Inflammatory macrophage (primary cell): ENCODE measurements at places on chromosomes 1 and 21.

DNA sequence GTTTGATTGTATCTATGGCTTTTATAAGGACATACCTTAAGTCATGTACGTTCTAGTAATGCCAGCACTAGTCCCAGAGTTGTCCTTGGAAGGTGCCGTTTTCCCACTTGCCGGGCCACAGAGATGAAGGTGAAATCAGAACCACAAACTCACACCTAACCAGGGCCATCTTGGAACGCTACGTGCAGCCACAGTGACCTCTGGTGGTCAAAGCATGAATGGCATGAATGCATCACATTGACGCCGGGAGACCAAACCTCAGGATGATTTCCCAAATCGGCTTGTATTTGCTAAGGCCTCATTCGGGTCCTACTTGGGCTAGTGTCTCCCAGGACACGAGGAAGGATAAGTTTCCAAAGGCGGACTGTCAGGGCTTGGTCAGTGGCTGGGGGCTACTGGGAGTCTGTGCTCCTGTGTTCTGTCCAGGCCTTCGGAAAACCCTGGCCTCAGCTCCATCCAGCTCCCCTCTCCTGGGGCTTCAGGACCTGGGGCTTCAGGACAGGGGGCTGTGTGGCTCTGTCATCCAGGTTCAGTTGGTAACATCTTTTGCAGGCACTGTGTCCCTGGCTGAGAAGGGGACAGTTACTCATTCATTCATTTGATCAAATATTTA lies 260.5 kb downstream of the PRDM2 start:
- peak; percentile 58 for DNase-seq

GRCh38 chr1:212531796-212532195 lies 76.8 kb upstream of the ATF3 start:
- peak; percentile 14 for DNase-seq

DNA sequence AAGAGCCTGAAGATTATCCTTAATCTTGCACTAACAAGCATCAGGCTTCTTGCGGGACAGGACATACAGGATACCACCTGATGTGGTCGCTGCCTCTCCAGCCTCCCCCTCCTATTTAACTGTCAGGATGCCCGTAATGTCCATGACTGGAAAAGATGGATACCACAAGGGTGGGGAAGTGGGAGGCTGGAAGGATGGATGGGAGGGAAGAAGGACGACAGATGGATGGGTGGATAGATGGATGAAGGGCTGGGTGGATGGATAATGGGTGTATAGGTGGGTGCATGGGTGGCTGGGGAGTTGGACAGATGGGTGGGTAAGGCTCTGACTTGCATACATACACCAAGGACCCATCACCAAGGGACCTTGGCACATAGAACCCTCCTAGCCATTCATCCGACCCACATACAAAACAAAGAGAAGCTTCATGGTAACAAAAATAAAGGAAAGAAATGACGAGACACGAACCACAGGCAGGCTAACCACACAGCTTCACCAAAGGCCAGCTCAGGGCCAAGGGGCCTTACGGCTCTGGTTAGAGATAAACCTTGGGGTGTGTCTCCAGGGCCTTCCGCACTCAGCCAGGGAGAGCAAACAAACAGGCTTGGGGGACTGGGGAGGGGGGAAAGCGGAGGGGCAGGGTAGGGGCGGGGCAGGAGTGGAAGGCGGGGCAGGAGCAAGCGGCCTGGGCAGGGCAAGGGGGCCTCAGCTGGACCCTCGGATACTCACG lies 50.5 kb downstream of the HSPG2 start:
- no peak for DNase-seq

DNA sequence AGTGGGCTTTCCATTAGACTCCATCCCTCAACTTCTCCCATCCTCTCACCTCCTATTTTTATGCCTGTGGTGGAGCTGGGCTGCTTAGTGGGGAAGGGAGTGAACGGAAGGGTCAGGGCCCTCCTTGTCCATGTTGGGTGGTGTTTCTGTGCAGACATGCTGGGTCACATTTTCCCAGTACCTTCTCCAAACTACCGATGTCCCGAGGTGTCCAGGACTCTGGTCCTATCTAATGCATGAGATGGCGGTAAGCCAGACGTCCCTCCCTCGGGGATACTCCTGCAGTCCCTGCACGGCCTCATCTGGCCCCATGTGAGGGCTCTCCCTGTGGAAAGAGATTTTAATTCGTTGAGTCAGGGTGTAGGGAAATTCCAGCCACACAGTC lies 61.0 kb downstream of the OBSCN start:
- no peak for DNase-seq

- DNase-seq = peak; percentile 61
Observed at GRCh38 chr1:157113106-157113505, 13.5 kb upstream of the ETV3L start.

GRCh38 chr1:205321162-205321958 lies at the start of gene NUAK2:
TSS of gene NUAK2 (minus strand) at chr1:205321745. CDS start at chr1:205321628, 117 bp downstream.
- DNase-seq = peak; percentile 87

- DNase-seq = no peak
Observed at GRCh38 chr1:43545695-43546387, 15.2 kb downstream of the PTPRF start.

GRCh38 chr1:196584696-196585095 lies 23.5 kb downstream of the KCNT2 start:
- DNase-seq = no peak

DNA sequence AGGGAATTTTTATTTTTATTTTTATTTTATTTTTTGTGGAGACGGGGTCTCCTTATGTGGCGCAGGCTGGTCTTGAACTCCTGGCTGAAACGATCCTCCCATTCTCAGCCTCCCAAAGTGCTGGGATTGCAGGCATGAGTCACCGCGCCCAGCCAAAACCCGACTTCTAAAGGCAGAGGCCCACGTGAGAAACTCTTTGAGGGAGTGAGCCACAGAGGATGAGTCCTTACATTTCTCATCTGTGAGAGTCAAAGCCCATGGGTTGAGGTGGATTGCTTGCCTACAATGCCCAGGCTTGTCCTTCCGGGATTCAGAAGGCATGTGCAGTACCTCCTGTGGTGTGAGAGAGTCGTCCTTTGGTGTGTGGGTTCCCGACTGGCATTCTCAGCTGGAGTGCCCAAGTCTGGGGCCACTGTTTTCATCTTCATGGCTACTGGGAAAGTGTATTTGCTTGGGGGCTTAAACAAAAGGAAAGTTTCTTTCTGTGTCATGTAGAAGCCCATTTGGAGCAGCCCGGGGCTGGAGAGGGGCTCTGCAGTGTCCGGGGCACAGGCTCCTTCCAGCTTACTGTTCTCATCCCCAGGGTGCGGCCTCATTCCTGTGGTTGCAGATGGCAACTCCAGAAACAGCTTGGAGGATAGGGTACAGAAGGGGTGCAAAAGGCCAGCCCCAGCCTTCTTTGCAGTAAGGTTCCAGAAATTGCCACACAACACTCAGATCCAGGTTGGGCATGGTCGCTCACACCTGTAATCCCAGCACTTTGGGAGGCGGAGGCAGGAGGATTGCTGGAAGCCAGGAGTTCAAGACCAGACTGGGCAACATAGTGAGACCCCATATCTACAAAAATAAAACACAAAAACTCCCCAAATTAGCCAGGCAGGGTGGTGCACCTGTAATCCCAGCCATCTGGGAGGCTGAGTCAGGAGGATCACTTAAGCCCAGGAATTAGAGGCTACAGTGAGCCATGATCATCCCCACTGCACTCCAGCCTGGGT lies 29.4 kb upstream of the CSF3R start:
- DNase-seq = no peak

DNA sequence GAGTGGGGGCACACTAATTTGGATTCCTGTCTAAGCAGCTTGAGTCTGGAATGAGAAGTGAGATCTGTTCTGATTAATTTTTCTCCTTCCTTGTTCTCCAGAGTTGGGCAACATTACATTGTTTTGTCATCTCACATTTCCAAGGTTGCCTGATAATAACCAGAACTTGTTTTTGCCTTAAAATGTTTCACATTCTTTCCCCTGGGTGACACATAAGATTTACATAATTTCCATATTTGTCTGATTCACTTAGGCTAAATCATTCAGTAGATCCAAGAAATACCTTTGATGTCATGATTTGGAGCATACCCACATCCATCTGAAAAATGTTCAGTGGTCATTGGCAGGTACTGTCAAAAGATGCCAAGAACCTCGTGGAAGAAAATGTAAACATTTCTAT lies 60.3 kb downstream of the XCL2 start:
- peak; percentile 43 for DNase-seq
